Activated T-helper 2 cell treated with anti-CD3 and anti-CD28 coated beads, Interferon-gamma antibody, Interleukin-2, Interleukin-4, amounts not matched to agents 10 μg/mL and 5 μg/mL and 100 μg/mL, durations not matched to agents 14 hours and 24 hours and 36 hours (primary cell): ENCODE measurements at places on chromosomes 1 and 21. TPM values are rescaled to one million over a fixed set of nuclear protein-coding genes. Genes with fewer than 3 reads are reported as not detected.

The TAS1R1 gene
- not detected in 2 replicates for total RNA-seq

The ERO1B gene
- 2.4 and 3.2 TPM in 2 replicates for total RNA-seq

The OR2G6 gene
- total RNA-seq = not detected in 2 replicates

The CFHR3 gene
- not detected in 2 replicates for total RNA-seq

DNA sequence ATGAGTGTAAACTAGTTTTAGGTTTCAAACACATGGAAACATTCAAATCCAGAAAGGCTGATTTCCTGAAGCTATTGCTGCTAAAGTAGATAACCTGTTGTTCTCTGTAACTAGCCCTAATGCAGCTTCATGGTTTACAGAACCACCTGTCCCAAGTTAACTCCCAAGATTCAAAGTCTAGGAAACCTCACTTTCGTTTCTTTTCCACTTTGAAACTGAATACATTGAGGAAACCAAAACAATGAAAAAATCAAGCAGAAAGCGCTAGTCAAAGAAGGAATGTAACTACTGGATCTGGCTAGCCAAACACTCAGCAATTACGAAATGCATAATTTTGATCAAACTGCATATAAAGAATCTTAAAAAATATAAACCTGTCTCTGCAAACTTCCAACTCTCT is 17.8 kb downstream of the SLC16A1 start:
- H3K36me3 ChIP-seq = peaks cover 26% of the 10 kb centered on the region
- H3K27me3 ChIP-seq = no peaks in the 10 kb centered on the region
- no peak for DNase-seq
- no peak overlapping the region for H3K27ac ChIP-seq
- H3K4me3 ChIP-seq = no peak overlapping the region
- peaks cover 39% of the 10 kb centered on the region for H3K4me1 ChIP-seq

GRCh38 chr1:18883636-18884418 is 18.5 kb downstream of the ALDH4A1 start:
- no peaks in the 10 kb centered on the region for H3K4me1 ChIP-seq
- H3K4me3 ChIP-seq = no peak overlapping the region
- no peaks in the 10 kb centered on the region for H3K36me3 ChIP-seq
- H3K27ac ChIP-seq = no peak overlapping the region
- peak; percentile 50 for DNase-seq

DNA sequence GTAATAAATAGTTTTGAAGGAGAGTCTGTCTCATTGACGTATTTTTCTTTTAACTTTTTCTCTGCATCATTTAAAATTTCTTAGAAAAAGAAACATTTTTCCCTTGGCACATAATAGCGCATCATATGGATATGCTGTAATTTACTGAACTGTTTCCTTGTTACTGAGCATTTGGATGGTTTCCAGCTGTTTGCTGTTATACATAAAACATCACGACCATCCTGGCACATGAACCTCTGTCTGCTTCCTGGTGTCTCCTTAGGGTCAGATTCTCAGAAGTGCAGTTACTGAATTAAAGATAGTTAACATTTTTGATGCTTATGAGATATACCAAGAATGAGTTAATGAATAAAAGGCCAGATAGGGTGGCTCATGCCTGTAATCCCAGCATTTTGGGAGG is 67.2 kb downstream of the BACE2 start:
- no peak overlapping the region for H3K27ac ChIP-seq
- H3K4me3 ChIP-seq = no peak overlapping the region
- H3K36me3 ChIP-seq = no peaks in the 10 kb centered on the region
- H3K27me3 ChIP-seq = no peaks in the 10 kb centered on the region
- no peak for DNase-seq

GRCh38 chr1:12196641-12197482 is 30.1 kb downstream of the TNFRSF1B start:
- DNase-seq = no peak
- no peaks in the 10 kb centered on the region for H3K27me3 ChIP-seq
- no peak overlapping the region for H3K4me3 ChIP-seq

- H3K27me3 ChIP-seq = peaks cover 9% of the 10 kb centered on the region
- no peak overlapping the region for H3K27ac ChIP-seq
- H3K4me1 ChIP-seq = no peaks in the 10 kb centered on the region
Measured at GRCh38 chr1:177171536-177172123, 872 bp downstream of the BRINP2 start.

DNA sequence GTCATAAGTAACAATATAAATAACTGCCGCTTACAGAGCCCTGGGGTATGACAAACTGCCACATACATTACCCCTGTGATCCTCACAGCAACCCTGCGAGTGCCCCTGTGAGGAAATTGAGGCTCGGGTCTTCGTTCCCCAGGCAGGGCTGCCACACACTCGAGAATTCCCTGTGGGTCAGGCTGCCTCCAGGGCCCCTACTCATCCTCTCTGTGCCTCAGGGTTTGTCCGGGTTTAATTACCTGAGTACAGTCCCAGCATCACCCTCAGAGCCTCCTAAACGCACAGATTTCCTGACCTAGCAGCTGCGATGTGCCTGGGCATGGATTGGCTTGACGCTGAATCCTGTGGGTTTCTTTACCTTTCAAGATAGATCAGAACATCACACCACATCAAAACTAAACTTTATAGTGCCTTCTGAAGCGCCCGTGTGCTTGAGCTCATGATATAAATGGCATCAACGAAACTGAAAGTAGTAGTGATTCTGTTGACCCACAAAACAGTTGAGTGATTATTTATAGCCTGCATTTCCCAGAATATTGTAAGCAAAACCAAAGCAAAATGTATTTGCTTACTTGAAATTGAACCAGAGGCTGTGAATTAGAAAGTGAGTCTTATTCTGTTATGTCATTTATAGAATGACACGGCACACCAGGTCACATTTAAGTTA is 14.0 kb downstream of the SLC37A1 start:
- H3K27me3 ChIP-seq = no peaks in the 10 kb centered on the region
- H3K4me3 ChIP-seq = peak overlapping the region; percentile 34
- DNase-seq = peak; percentile 62
- H3K27ac ChIP-seq = peak overlapping the region; percentile 29
- peaks cover 40% of the 10 kb centered on the region for H3K4me1 ChIP-seq

GRCh38 chr1:201369209-201369608 is 8.3 kb downstream of the TNNT2 start:
- no peaks in the 10 kb centered on the region for H3K4me1 ChIP-seq
- DNase-seq = no peak
- no peaks in the 10 kb centered on the region for H3K36me3 ChIP-seq
- no peak overlapping the region for H3K4me3 ChIP-seq

DNA sequence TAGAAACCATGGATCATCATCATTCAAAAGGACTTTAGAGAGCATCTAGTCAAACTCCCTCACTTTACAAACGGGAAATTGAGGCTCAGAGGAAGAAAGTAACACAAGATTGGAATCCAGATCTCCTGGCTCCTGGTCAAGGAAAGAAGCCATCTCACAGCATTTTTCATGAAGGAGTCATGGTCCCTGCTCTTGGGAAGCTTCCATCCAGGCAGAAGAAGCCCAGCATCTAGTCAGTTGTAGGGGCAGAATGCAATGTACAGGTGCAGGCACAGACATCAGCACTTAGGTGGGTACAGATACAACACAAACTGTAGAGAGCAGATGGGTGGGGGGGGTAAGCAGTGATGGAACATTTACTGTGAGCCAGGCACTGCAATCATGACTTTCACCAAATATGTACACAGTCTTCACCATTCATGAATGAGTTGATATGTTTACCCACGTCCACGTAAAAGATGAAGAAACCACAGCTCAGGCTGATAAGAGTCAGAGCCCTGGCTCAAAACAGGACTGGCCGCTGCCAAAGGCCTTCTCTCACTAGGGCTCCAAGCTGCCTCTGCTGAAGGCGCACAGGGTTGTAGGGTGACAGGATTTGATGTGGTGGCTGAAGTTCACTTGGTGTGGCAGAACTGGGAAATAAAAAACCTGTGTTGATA is 44.0 kb downstream of the OPTC start:
- no peak overlapping the region for H3K4me3 ChIP-seq
- H3K27ac ChIP-seq = no peak overlapping the region
- no peaks in the 10 kb centered on the region for H3K36me3 ChIP-seq
- no peaks in the 10 kb centered on the region for H3K4me1 ChIP-seq
